ENCODE measurements at places on chromosomes 6 and 20.

- no peak for DNase-seq
Measured at GRCh38 chr6:7939864-7940228, 29.3 kb upstream of the TXNDC5 start.

- no peak for DNase-seq
Measured at GRCh38 chr20:36726168-36726567, 19.7 kb downstream of the NDRG3 start.

- no peak for DNase-seq
Measured at GRCh38 chr6:68639826-68640490, 4.9 kb downstream of the ADGRB3 start.

- DNase-seq = no peak
Measured at GRCh38 chr6:88494401-88495140, 328.4 kb upstream of the CNR1 start.

DNA sequence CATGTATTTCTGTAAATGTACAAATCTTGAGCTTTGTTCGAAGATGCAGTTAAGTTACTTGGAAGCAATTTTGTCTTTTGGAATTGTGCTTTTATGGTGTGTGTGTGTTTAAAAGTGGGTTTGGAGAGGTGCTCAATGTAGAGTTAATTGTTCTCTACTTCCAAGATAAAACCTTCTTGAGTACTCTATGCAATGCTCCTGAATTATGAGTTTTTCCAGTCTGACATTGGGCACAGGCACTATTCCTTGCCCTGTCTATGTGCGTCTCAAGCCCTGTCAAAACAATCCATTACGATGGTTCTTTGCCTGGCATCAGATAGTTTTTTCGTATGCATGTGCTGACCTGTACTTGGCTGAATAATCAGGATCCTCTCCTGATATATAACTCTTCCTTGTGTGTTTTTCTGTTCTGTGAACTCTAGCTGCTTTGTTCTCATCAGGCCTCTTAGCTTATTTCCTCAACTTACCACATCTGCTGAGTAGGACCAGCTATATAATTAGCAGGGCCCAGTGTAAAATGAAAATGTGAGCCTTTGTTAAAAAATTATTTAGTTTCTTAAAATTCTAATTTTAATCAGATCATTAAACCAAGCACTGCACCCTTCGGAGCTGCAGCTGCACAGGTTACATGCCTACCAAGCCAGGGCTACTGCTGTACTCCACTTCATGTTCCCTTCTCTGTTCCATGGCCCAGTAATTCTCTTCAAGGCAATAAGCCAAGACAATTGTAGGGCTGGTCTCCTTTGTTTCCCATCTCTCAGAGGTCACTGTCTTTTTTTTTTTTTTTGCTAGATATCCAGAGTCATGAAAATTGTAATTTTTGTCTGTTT lies 160.1 kb downstream of the ZFAND3 start:
- no peak for DNase-seq

DNA sequence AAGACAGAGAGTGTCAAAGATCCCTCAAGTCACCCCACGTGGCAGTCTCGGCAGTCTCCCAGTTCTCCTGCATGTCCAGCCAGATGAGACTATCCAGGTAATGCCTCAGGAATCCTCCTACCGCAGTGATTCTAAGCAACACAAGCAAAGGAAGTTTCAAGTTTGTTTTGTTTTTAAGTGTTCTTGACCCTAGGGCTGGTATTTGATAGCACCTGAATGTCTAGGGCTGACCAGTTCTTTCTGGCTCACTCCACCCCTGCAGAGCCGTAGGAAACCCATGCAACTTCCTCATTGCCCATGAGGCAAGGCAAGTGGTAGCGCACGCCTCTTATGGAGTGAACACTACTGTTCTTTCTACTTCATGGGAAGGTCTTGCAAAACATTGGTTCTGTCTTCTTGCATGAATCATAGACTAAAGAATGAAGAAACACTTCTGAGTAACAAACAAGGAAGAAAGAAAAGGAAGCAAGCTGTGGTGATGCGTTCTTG lies 24.8 kb upstream of the FOXQ1 start:
- peak; percentile 63 for DNase-seq

DNA sequence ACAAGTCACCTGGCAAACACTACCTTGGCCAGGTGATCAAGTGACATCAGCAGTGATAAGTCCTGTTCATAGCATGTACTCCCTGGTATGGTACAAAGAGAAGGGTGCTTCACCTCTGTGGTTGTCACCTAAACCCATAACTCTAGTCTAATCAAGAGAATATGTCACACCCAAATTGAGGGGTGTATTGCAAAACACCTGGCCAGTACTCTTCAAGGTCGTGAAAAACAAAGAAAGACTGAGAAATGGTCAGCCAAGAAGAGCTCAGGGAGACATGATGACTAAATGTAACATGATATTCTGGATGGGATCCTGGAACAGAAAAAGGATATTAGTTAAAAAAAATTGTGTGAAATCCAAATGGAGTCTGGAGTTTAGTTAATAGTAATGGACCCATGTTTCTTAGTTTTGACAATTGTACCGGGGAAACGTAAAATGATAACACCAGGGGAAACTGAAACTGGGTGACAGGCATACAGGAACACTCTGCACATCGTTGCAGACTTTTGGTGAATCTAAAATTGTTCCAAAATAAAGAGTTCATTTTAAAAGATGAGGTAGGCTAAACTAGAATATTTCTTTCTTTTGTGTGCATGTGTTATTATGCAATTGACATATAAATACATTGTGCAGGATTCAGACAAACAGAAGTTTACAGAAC lies 262.0 kb downstream of the CDC5L start:
- no peak for DNase-seq

GRCh38 chr20:9220874-9221547 lies 152.1 kb downstream of the PLCB4 start:
- no peak for DNase-seq

GRCh38 chr6:47859175-47859574 lies 77.3 kb downstream of the OPN5 start:
- no peak for DNase-seq

- DNase-seq = no peak
Measured at GRCh38 chr6:56021943-56022342, 146.6 kb upstream of the BMP5 start.

- DNase-seq = no peak
Measured at GRCh38 chr6:56852260-56853010, 102.5 kb upstream of the BEND6 start.

- no peak for DNase-seq
Measured at GRCh38 chr6:109477725-109478124, 5.3 kb downstream of the ZBTB24 start.

GRCh38 chr6:43204271-43205105 lies 22.5 kb downstream of the CUL9 start:
- no peak for DNase-seq

GRCh38 chr6:88992741-88993552 lies 29.5 kb upstream of the RNGTT start:
- DNase-seq = no peak

- no peak for DNase-seq
Measured at GRCh38 chr6:85797993-85798392, 155.3 kb upstream of the SYNCRIP start.

DNA sequence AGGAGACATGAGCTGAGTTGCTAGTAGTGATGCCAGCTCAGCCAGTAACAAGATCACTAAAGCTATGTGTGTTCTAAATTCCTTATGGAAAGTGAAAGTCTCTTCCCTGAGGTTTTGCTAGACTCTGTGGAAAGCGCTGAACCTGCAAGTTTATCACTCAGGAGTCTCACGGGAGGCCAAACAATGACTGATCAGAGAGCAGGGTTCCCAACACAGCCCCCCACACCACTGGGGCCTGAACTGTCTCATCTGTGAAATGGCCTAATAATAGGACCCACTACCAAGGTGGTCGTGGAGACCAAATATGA lies 19.9 kb downstream of the ACSS1 start:
- no peak for DNase-seq

- no peak for DNase-seq
Measured at GRCh38 chr6:13484138-13484708, 3.2 kb downstream of the GFOD1 start.

- no peak for DNase-seq
Measured at GRCh38 chr6:19998541-19998940, 161.4 kb downstream of the ID4 start.

GRCh38 chr6:134967711-134968110 lies 17.8 kb upstream of the ALDH8A1 start:
- no peak for DNase-seq

DNA sequence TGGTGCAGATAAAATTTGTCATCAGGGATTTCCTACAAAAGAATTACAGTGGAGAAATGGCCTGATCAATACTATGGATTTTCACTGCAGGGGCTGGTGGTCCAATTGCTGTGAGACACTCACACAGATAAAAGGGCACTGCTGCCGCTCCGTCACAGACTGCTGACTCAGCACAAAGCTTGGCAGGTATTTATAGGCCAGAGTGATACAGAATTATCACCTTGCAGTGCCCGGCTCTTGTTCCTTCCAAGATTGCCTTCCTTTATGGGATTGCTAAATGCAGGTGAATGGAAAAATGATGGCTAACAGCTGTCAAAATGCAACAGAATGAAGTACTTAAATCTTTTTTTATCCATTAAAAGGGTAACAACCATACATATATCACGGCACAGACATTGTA lies 247.8 kb upstream of the ZFP64 start:
- DNase-seq = no peak

GRCh38 chr6:62746968-62747367 lies 460.9 kb upstream of the KHDRBS2 start:
- DNase-seq = no peak

GRCh38 chr20:37520419-37520955 lies 563 bp upstream of the NNAT start:
- DNase-seq = no peak

DNA sequence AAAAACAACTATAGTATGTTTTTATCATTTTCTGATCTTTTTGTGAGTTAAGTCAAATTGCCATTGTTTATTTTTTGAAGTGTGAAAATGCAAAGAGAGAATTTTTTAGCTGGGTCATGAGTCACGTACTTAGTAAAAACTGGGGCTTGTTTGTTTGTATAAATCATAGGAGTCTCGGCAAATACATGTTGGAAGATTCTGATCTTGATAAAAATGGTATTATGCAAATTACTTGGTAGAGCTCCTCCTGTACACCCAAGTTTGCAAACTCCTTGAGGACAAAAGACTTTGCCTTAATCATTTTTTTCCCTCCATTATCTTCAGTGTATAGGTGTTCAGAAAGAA lies 25.8 kb downstream of the TBPL1 start:
- no peak for DNase-seq

DNA sequence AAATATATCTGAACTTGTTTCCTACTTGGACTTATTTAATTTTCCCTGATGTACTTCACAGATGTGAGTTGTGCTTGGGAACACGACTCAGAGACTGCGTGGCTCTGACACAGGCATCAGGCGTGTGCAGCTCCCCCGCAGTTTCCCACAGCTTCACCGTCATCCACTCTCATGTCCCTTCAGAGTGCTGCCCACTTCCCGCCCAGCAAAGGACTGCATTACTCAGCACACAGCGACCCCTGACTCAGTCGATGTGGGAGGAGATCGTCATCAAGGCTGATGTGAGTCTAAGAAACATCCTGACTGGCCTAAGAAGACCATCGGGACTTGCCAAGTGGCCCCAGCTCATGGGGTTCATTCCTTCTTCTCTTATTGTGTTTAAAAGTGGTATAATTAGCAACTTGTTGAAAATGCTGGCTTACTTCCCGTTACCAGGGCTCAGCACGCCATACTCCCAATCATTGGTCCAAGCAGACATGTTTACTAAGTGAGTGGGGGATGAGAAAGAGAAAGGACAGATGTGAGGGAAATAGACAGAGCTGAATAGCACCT lies 539.4 kb upstream of the JARID2 start:
- no peak for DNase-seq

DNA sequence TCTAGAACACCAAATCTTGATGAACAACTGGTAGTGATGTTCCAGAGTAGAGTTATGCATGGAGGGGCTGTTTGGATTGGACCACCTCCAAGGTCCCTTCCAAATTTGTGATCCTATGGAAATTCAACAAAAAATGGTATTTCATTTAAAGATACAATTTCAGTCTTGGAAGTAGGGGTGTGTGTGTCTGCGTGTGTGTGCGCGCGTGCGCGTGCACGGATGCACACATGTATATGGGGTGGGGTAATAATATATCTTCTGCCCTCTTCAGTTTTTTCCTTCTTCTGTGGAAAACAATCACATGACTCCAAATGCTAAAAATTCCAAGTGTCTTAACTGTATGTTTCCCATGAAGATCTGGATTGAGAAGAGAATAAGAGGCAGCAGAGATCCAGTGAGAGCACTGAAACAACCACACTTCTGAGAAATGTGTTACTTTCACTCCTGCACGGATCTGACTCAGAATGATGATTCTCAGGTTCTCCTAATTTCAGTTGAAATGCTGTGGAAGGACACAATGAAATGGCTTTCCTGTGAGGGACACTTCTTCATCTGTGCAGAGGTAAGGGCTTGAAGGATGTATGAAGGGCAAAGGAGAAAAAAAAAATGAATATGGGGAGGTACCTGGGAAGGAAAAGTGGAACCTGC lies 10.6 kb upstream of the IL17F start:
- DNase-seq = no peak

- DNase-seq = no peak
Measured at GRCh38 chr6:168534265-168534664, 93.3 kb downstream of the SMOC2 start.

- DNase-seq = no peak
Measured at GRCh38 chr6:5303682-5304081, 42.4 kb downstream of the FARS2 start.

- no peak for DNase-seq
Measured at GRCh38 chr6:6851059-6851948, 256.5 kb upstream of the RREB1 start.

DNA sequence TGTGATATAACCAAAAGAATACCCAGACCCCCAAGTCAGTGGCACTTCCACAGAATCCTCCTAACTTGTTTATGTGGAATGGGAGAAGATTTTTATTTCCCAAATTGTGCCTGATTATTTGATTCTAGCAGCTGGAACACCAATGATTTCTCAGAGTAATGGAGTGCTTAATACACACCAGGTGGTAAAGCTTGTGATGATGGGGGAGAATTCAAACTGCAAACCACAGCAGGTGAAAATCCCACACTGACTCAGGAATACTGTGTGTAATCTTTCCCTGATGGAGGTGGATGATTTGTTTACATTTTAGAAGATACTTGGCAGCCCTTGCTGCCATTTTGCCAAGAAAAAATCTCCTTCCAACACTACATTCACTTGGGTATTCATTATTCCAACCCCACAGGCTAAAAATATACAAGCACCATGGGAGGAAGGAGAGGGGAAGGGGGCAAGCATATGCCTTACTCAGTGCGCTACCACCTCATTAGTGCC lies 212.7 kb upstream of the PLN start:
- no peak for DNase-seq

Measured in CD4-positive, alpha-beta T cell treated with Interferon alpha-2 for 1 hour (primary cell).